ENCODE measurements at places on chromosomes 3 and 15.

GRCh38 chr3:165820671-165821123, 16.5 kb downstream of the BCHE start:
- no peak for DNase-seq

DNA sequence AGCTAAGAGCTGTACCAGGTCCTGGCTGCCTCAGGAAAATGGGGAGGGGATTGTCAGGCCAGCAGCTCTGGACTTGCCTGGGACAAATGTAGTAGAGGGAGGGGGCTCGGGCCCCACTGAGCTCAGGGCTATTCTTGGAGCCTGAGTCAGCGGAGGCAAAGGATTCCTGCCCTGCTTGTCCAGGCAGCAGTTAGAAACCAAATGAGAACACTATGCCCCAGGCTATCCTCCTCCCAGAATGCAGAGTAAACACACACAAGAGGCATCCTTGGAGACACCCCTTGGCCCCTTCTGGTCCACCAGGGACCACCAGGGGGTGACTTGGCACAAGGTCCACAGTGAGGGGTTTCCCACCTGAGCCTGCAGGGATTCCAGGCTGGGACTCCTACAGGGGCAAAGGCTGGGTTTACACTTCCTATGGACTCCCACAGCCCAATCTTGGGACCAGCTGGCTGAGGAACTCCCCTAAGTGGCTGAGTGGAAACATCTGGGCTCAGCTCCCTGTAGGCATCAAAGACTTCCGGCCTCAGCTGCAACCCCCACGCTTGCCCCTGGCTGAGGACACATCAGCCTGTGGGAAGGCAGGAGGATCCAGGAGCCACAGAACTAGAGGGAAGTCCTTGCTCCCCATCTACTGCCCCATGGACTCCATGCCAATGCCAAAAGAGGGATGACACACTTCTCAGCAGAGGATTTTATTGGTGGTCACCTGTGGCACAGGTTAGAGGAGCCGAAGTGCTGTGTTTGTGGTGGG, 3.4 kb upstream of the COL7A1 start:
- no peak for DNase-seq

DNA sequence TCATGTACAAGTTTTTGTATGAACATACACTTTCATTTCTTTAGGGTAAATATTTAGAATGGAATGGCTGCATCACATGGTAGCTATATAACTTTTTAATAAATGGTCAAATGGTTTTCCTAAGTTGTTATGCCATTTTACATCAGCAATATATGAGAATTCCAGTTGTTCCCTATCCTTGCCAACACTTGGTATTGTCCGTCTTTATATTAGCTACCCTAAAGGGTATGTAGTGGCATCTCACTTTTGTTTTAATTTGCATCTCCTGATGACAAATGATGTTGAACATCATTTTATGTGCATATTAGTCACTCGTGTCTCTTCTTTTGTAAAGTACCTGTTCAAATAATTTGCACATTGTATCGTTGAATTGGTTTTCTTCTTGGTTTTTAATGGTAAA, 2.5 kb upstream of the MUC13 start:
- no peak for DNase-seq

DNA sequence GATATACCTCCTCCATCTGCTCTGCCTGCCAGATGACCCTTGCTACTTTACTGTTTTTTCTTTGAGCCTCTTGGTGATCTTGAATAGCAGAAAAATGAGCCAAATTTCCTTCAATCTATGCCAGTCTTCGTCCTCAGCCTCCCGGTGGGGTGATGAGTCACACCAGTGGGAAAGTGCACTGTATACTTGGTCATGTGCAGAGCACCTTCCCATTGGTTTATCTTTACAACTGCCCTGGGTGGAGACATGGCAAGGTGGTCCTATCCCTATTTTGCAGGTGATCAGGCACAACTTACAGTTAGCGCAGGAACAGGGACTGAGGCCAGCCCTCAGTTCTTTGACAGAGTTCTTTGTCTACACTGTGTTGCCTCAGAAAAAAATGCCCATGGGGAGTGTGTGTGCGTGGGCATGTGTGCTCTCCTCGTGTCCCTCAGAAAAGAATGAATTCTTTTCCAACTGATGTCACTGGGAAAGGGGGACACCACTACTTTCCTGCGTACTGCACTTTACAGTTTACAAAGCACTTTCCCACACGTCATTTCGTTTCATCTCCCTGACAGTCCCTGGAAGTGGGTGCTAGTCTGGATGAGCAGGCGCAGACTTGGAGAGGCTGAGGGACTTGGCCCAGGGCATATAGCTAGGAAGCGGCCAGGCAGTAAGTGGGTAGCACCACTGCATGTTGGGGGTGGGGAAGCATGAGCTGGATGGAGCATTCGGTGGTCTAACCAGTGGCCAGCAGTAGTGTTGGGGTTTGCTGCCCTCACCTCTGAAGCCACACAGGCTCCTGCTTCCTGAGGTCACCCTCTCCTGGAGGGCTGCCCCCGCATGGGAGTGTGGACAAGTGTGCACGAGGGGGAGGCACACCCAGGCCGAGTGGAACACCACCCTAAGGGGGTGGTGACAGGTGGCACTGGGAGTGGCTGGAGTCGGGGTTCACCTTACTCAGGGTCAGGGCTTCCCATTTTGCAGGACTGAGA, 24.1 kb downstream of the SMAD3 start:
- DNase-seq: no peak

DNA sequence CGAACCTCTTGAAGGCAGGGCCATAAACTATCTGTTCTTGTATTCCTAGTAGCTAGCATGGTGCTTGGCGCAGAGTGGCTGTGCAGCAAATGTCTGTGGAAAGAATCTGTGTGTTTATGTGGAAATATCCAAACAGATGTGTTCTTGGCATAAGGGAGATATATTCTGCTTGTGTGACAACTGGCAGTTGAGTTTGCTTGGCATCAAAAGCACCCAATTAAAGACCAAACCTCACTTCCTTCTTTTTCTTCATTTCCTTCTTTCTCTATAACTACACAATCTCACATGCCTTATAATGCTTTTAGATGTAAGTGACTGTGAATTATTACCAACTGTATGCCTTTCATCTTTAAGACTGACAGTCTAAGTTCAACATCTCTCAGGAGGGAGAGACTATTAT, 296.5 kb downstream of the SLC9A9 start:
- DNase-seq: no peak

DNA sequence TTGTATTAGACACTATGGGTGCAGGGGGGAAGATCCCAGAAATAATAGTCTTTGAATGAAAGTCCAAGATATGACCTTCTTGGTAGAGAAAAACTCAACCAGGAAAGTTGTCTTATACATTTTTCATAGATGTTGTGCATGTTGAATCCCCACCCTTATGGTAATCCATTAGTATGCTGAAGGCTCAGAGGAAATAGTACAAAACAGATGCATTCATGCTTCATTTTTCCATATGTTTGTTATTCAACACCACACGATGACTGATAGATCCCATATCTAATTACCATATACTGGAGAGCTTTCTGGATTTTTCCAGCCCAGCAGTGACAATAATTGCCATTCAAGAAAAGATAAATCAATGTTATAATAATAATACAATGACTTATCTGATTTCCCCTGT, 487.4 kb downstream of the FGF12 start:
- DNase-seq: no peak

GRCh38 chr3:109608574-109608973, 271.2 kb upstream of the DPPA4 start:
- no peak for DNase-seq

- DNase-seq: no peak
Measured at GRCh38 chr3:127777921-127778656, 44.2 kb downstream of the MGLL start.

DNA sequence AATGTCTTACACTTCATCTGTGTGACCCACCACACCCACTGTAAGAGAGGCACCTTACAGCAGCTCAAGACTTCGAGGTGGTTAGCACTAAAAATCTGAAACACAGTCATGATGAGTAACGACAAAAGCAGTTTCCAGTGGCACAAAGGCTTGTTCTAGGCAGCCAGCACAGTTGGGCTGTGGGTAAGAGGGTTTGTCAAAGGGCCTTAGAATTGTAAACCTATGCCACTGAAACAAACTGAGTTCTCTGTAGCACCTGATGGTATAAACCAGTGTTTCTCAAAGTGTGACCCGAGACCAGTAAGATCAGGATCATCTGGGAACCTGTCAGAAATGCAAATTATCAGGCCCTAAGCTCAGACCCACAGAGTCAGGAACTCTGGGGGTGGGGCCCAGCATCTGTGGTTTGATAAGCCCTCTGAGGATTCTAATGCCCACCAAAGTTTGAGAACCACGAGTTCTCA, 36.5 kb downstream of the DAPK2 start:
- no peak for DNase-seq

DNA sequence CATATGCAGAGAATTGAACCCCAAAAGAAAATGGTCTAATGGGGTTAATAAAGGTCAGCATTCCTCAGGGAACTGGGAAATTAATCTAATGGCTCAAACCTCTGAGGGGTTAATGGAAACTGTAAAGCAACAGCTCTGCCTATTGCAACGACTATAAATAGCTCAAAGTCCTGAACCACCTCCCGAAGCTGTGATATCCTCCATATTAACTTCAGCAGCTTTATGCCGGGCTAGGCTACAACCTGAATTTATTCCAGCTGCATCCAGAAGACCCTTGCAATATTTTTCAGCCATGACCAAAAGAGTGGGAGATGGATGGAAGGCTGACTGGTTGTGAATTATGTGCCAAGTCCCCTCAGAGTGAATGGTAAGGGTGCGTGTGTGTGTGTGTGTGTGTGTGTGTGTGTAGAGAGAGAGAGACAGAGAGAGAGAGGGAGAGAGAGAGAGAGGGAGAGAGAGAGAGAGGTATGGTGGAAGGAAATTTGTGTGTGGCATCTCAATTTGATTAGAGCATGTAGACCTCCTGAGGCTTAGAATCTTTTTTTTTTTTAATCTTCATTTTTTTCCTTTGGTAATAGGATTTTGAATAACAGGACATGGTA, 109.9 kb downstream of the PDCD6IP start:
- no peak for DNase-seq

Data from cortex of kidney (tissue), 1 donor.